ENCODE measurements at places on chromosomes 16 and 17. TPM values are rescaled to one million over a fixed set of nuclear protein-coding genes. Genes with fewer than 3 reads are reported as not detected.

DNA sequence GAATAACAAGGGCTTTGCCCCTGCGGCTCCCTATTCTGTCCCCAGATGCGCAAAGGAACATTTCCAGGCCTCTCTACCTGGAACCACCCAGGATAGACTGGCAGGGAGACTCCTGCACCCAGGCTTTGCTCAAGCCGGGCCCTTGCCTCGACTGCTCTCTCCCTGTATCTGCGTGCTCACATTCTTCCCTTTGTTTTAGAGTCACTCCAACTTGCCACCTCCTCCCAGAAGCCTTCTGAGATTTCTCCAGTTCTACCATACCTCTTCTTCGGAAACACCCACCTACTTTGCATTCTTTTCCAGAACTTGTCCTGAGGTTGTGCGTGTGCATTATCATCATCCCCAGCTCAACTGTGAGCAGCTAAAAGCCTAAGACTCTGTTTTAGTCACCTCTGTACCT is 3.0 kb downstream of the CES5A start:
- no peak for DNase-seq

WNT3 gene
- not detected for total RNA-seq

- DNase-seq, result no peak
Observed at GRCh38 chr17:80527016-80527645, 17.5 kb upstream of the RPTOR start.

GRCh38 chr16:73565263-73565662 is 517.3 kb upstream of the ZFHX3 start:
- DNase-seq, result no peak

- no peak for DNase-seq
Observed at GRCh38 chr17:7720125-7720524, 2.6 kb downstream of the DNAH2 start.

- DNase-seq, result no peak
Observed at GRCh38 chr17:46942441-46943217, 19.7 kb downstream of the GOSR2 start.

GRCh38 chr16:88453611-88454522 is 787 bp downstream of the ZFPM1 start:
- peak; percentile 59 for DNase-seq

- no peak for DNase-seq
Observed at GRCh38 chr17:32285746-32286517, 20.3 kb downstream of the RHBDL3 start.
